ENCODE measurements at places on chromosomes 12 and 14. TPM values are rescaled to one million over a fixed set of nuclear protein-coding genes. Genes with fewer than 3 reads are reported as not detected.
A peak's percentile ranks its signal among the peaks of the same experiment; 100 is the strongest.

GRCh38 chr14:59295951-59296350 is 107.5 kb downstream of the DAAM1 start:
- DNase-seq, result no peak

DNA sequence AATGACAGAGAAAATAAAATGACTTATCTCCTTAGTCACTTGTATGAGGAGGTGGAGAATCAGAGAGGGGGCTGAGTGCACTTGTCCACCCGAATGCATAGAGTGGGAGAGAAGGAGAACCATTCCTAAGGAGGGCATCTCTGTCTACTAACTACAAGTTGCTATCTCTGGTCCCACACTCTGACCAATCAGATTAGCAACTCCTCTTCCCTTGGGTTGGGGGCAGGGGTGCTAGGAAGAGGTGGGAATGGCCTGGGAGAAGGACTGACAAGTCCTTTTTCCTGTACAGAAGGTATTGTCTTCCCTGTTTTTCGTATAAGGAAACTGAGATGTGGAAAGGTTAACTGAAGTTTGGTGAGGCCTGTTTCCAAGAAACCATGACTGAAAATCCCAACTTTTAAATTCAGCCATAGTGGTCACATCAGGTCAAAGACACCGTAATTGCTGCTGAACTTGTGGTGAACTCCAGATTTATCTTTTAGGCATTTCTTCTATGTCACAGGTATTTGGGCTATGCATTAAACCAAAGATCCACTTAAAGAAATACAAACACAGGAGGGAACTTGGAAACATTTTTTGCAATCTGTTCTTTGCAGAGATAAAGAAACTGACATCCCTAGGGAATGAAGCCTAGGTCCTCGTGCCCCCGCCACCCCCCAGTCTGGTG is 207.8 kb downstream of the CRADD start:
- DNase-seq, result no peak

GRCh38 chr14:105315211-105315721 is 718 bp downstream of the PACS2 start:
- DNase-seq, result no peak

- no peak for DNase-seq
Measured at GRCh38 chr12:42792265-42792664, 202.7 kb upstream of the PRICKLE1 start.

DNA sequence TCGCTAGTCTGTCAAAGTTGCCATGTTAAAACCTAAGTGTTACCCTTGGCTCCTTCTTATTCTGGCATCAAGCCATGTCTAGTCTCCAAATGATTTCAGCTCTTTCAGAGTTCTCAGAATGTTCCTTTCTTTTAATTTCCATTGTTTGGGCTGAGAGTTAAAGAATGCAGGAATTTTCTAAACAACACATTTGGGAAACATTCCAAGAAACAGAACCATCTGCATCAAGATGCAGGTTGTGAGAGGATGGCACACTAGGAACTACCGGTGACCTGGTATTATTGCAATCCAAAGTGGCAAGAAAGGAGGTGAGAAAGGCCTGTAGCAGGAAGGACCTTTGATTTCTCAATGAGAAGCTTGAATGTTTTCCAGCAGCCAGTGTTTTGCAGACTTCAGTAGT is 30.1 kb downstream of the SLC35F4 start:
- DNase-seq, result no peak

DNA sequence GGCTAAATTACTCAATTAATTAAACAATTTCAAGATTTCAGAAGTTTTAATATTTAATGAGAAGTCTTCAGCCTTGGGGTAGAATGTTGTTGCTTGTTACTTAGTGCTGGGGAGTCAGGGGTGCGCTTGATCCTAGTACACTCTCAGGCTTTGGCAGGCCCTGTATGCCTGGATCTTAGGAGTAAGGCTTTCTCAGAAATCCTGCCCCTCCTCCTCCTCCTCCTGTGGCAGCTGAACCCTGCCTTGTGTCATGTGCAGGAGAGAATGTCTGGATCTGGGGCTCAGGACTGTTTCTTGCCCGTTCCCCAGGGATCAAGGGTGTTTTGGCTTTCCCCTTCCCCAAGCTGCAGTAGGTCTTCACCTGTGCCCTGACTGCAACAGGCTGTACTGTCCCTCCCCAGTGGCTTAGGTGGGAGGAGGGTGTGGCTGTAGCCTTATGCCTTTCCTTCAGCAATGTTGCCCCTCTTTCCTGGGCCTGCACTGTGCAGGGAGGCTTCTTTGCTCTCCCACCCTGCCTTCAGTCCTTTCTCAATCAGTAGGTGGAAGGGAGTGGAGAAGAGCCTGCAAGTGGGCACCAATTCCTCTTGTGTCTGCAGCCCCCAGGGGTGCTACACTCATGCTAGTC is 108.2 kb downstream of the SLC38A6 start:
- DNase-seq, result no peak

DNA sequence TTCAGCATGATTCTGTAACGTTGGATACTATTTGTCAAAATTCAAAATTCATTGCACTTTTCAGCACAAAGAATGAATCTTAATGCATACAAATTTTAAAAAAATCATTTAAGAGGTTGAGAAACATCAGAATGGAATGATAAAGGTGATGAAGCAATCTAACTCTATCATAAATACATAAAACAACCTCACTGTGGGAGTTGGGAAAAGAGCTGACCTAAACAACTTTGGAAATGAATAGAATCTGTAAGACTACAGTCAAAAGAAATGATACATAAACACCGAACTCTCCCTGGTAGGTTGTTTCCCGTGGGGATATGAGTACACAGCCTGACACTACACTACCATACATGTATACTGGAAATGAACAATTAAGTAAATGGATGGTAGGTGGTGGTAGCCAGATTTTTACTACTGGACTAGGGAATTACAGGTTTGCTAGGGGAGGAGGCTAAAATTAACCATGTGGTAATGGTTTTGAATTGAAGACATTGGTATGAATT is 64.9 kb upstream of the PARP11 start:
- no peak for DNase-seq

DNA sequence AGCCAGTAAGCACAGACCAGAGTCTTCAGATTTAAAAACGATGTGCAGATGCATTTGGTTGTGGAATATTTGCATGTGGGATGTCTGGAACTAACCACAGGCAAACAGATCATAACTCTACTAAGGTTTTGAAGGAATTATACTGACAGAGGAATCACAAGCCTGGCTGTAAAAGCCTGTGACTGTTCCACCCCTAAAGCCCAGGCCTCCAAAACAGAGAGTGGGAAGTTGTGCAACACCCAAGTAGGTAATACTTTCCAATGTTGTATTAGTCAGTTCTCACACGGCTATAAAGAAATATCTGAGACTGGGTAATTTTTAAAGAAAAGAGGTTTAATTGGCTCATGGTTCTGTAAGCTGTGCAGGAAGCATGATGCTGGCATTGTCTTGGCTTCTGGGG is 68.1 kb upstream of the DCD start:
- DNase-seq, result no peak

DNA sequence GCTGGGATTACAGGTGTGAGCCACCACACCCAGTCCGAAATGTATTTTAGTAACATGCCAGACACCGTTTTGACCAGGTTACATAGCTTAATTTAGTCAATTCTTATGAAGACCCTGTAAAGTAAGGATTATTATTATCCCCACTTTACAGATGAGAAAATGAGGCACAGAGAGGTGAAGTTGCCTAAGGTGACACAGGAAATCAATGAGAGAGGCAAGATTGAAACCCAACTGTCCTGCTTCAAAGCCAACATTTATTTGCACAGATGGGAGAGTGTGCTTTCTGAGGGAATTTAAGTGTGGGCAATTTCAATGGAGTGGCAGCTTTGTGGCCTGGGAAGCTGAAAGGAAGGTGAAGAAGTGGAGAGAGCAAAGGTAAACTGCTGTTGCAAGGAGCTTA is 19.1 kb upstream of the EPS8 start:
- DNase-seq, result no peak

- DNase-seq, result no peak
Measured at GRCh38 chr14:76962303-76962660, 66.2 kb downstream of the IRF2BPL start.

- DNase-seq, result no peak
Measured at GRCh38 chr14:85426068-85426935, 103.6 kb upstream of the FLRT2 start.

GRCh38 chr12:119803381-119803791 is 73.7 kb downstream of the CIT start:
- peak; percentile 65 for DNase-seq

DNA sequence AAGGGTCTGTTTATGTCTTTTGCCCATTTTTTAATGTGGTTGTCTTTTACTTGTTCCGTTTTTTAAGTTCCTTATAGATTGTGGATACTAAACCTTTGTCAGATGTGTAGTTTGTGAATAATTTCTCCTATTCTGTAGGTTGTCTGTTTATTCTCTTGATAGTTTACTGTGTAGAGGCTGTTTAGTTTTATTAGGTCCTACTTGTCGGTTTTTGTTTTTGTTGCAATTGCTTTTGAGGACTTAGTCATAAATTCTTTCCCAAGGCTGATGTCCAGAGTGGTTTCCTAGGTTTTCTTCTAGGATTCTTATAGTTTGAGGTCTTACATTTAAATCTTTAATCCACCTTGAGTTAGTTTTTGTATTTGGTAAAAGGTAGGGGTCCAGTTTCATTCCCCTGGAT is 33.9 kb downstream of the SLC39A9 start:
- no peak for DNase-seq

GRCh38 chr12:54359762-54360351 is 4.4 kb downstream of the GPR84 start:
- no peak for DNase-seq

- peak; percentile 72 for DNase-seq
Measured at GRCh38 chr14:68506021-68506644, 286.7 kb downstream of the ZFP36L1 start.

GRCh38 chr14:67491285-67491684 is 2.8 kb upstream of the TMEM229B start:
- no peak for DNase-seq

DNA sequence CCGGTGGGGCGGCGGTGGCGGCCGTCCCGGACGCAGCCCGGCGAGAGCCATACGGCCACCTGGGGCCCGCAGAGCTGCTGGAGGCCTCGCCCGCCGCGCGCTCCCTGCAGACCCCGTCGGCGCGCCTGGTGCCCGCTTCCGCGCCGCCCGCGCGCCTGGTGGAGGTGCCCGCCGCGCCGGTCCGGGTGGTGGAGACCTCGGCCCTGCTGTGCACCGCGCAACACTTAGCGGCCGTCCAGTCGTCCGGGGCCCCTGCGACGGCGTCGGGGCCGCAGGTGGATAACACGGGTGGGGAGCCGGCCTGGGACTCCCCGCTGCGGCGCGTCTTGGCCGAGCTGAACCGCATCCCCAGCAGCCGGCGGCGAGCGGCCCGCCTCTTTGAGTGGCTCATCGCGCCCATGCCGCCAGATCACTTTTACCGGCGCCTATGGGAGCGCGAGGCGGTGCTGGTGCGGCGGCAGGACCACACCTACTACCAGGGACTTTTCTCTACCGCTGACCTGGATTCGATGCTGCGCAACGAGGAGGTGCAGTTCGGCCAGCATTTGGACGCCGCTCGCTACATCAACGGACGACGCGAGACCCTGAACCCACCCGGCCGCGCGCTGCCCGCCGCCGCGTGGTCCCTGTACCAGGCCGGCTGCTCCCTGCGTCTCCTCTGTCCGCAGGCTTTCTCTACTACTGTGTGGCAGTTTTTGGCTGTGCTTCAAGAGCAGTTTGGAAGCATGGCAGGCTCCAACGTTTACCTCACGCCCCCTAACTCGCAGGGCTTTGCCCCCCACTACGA is 716 bp downstream of the RIOX1 start:
- DNase-seq, result no peak

- DNase-seq, result no peak
Measured at GRCh38 chr12:124040291-124040690, 67.3 kb downstream of the ZNF664 start.

Gene KRT77
- polyA plus RNA-seq, result 1.4 TPM

Gene HOXC4
- not detected for polyA plus RNA-seq

Gene TECPR2
- polyA plus RNA-seq, result 13.2 TPM

Gene GDF3
- not detected for polyA plus RNA-seq

Gene REP15
- polyA plus RNA-seq, result 1.3 TPM

Gene PRH2
- not detected for polyA plus RNA-seq

Gene CLEC2A
- 4.1 TPM for polyA plus RNA-seq

Gene MUCL1
- polyA plus RNA-seq, result not detected

Gene MSI1
- 3.8 TPM for polyA plus RNA-seq

Gene NR1H4
- 6.7 TPM for polyA plus RNA-seq

Data from muscle of arm (tissue), 14 donors.